ENCODE measurements at places on chromosomes 4 and X. TPM values are rescaled to one million over a fixed set of nuclear protein-coding genes. Genes with fewer than 3 reads are reported as not detected.

DMP1 gene
- not detected for total RNA-seq

GNPDA2 gene
- total RNA-seq, result 11.8 TPM

MMRN1 gene
- total RNA-seq, result not detected

NHSL2 gene
- total RNA-seq, result 0.07 TPM
